ENCODE measurements at places on chromosomes 3 and 15.

GRCh38 chr3:52237657-52238172 is 1.2 kb downstream of the TWF2 start:
- no peak for DNase-seq

DNA sequence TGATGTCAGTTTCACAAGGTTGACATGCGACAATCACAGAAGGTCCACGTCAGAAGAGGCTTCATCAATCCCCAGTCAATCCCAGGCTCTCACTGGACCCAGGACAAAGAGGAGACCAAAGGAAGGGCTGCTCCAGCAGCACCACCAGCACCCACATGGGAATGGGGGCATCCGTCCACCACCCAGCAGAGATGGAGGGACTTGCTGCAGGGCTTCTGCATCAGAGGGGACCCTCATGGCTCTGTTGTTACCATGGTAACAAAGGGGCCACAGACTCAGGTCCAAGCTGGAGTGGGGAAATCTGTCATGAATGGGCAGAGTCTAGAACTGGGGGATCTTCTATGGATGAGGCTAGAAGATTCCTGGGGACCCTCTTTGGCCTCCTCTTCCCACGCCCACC is 13.1 kb downstream of the PLA2G4F start:
- DNase-seq, result no peak

- no peak for DNase-seq
Measured at GRCh38 chr15:48887144-48887543, 9.2 kb downstream of the EID1 start.

- no peak for DNase-seq
Measured at GRCh38 chr15:97078591-97078990, 748.1 kb downstream of the NR2F2 start.

DNA sequence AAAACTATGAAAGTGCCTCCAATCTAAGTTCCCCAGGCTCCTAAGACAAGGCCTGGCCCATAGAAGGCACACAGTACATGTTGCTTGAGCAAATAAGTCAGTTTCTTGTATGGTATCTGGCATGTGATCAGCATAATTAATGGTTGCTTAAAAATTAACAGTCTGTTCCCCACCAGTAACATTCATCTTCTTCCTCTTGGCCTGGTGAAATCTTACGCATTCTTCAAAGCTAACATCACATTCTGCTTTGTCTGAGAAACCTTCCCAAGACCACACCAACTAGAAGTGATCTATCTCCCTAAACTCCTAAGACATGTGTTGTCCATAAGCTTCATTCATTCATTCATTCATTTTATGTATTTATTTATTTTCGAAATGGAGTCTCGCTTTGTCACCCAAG is 48.1 kb downstream of the LIPC start:
- DNase-seq, result no peak

- DNase-seq, result no peak
Measured at GRCh38 chr15:90585863-90586262, 56.1 kb downstream of the CRTC3 start.

GRCh38 chr3:63089007-63089750 is 188.9 kb upstream of the SYNPR start:
- no peak for DNase-seq

DNA sequence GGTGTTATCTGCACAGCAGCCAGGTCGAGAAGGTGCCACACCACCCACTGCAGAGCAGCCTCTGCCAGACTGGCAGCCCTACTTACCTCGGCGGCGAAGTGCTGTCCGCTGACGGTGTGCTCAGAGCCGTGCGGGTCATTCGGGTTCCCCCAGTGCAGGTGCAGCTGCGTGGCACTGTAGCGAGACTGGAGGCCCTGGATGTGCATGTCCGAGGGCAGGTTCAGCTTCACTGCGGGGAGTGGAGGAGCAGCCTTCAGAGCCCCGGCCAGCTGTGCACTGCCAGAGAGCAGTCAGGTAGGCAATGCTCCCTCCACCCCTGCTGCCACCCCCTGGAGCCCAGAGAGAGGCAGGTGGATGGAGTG is 36.3 kb downstream of the CA12 start:
- DNase-seq, result no peak

DNA sequence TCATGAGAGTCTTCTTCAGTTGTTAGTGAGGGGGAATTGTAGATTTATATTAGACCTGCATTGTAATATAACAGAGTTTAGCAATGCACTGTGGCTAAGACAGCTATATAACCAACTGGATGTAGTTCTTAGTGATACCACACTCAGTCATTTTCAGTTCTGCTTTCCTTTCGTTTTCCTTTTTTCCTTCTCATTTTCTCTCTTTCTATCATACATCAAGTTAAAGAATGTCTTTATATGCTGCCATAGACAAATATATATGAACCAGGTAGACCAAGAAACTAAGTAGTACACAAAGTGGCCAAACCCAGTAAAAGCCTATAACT is 43.7 kb upstream of the CD47 start:
- no peak for DNase-seq

- no peak for DNase-seq
Measured at GRCh38 chr3:137762674-137763593, 1.2 kb upstream of the SOX14 start.

GRCh38 chr3:39150803-39151631 is 2.4 kb downstream of the CSRNP1 start:
- no peak for DNase-seq

DNA sequence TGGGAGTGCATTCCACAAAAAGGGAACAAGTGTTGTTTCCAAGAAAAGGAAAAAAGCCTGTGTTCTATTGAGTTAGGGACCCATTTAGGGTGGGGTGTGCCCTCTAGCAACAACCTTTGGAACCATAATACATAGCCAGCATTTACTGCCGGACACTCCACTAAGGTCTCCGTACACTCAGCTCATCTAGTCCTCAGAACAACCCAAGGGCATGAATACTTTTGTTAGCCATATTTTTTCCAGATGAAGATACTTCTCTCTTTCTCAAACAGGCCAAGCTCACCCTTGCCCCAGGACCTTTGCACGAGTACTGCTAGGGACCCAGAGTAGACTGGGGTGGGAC is 46.2 kb downstream of the GLDN start:
- no peak for DNase-seq

DNA sequence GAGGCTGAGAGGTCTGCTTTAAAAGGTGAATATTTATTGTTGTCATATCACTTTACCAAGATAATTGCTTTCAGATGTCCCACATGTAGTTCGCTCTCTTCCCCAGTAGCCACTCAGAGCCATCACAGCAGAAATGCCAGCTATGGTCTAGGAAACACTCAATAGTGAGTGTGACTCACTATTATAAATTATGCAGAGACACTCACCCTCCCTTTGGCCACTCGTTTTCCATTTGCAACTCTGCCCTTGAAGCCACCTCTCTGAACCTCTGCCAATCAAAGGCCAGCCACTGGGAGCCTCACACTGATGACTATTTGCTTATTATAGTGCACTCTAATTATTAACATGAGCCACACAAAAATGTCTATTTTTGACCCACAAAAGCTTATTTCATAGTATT is 328.1 kb upstream of the ATP10A start:
- no peak for DNase-seq

GRCh38 chr3:35659768-35660167 is 20.4 kb downstream of the ARPP21 start:
- DNase-seq, result no peak

GRCh38 chr3:48989126-48989795 is 780 bp upstream of the P4HTM start:
- no peak for DNase-seq

GRCh38 chr3:124478830-124479229 is 251.4 kb upstream of the UMPS start:
- DNase-seq, result no peak

DNA sequence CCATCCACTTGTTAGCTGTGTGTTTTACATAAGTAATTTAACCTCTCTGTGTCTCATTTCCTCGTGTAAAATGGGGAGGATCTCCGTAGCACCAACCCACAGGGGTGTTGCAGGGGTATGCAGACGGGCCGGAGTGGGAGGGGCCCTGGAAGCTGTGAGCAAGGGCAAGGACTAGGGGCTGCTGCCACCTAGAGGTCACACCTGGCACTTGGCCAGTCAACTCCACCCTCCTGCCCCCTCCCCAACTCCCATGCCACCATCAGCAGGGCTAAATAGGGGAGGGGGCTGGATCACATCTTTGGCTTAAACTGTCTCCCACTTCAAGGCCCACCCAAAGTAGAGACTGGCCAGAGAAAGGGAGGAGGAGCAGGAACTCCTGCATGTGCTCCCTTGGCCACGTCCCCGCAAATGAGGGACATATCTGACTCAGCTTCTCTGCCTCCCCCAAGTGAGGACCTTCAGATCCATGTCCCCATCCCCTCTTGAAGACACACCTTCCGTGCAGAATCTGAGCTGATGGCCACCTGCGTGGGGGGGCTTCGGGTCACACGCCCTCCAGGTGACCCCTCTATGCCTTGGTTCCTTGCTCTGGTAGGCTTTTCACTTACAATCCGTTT is 2.6 kb downstream of the CCDC9B start:
- peak; percentile 55 for DNase-seq

- DNase-seq, result no peak
Measured at GRCh38 chr3:131704098-131704497, 201.3 kb upstream of the MRPL3 start.

GRCh38 chr3:66253790-66254620 is 33.2 kb downstream of the SLC25A26 start:
- no peak for DNase-seq

- no peak for DNase-seq
Measured at GRCh38 chr3:125960066-125960424, 8.9 kb upstream of the ROPN1B start.

DNA sequence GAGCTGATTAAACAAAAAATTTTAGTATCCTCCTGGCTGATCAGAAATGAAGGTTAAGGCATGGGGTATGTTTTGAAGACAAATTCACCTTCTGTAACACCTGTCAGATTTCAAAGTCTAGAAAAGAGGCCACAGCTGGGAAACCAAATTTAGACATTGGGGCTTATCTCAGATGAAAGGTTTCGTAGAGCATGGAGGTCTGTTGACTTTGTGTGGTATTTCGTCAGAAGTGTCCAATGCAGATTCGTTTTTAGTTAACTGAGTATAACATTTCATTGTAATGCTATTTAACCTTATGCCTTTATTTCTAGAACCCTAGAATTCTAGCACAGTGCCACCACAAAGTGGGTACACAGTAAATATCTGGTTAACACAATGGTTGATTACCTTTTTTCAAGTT is 61.7 kb downstream of the FNDC3B start:
- DNase-seq, result no peak

GRCh38 chr15:96353930-96354730 is 23.6 kb downstream of the NR2F2 start:
- DNase-seq, result no peak

Measured in stimulated activated CD4-positive, alpha-beta T cell treated with anti-CD3 and anti-CD28 coated beads, Interleukin-1b, Interleukin-23, amount 100 ng/mL, for 1 hour (primary cell).